Memory B cell (primary cell): ENCODE measurements at places on chromosomes 6 and 20.

DNA sequence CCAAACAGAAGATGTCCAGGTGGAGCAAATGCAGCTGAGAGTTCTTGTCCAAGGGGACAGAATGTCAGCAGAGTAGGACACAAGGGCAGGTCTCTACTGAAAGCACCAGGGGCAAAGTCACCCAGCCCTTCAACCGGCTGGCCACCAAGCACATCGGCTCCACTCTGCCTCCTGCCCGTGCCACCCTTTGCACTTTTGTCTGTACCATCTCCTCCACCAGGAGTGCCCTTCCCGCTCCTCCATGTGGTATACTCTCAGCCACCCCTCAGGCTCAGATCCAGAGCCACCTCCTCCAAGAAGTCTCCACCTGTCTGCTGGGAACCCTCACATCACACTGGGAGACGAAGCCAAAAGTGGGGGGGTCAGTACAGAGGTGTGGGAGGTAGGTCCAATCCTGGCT lies 4.1 kb upstream of the HSPA12B start:
- no peak for DNase-seq

- DNase-seq = no peak
These were observed 242.5 kb downstream of the TTLL2 start for GRCh38 chr6:167567142-167568033.

DNA sequence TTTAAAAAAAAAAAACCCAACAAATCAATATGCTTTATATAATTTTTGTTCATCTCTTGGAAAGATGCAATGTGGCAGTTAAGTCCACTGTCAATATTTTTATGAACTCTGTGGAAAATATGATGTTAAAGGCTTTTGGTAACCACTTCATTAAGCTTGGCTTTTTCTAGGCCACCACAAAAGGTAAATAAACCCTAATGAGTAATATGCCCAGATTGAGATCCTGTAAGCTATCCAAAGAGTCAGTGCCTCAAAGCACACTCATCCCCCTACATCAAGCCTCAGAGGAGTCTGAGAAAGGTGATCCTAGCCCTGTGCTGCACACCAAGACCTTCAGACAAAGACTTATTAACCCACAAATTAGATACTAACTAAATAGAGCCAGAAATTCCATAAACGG lies 121.1 kb downstream of the CDC5L start:
- no peak for DNase-seq

GRCh38 chr6:111470991-111471390 lies 12.0 kb downstream of the REV3L start:
- no peak for DNase-seq

- peak; percentile 29 for DNase-seq
These were observed 2.2 kb upstream of the CCDC167 start for GRCh38 chr6:37501632-37502491.

GRCh38 chr6:26222571-26222970 lies 135.3 kb downstream of the HFE start:
- no peak for DNase-seq

- no peak for DNase-seq
These were observed 192.2 kb upstream of the SYNDIG1 start for GRCh38 chr20:24277196-24277595.

DNA sequence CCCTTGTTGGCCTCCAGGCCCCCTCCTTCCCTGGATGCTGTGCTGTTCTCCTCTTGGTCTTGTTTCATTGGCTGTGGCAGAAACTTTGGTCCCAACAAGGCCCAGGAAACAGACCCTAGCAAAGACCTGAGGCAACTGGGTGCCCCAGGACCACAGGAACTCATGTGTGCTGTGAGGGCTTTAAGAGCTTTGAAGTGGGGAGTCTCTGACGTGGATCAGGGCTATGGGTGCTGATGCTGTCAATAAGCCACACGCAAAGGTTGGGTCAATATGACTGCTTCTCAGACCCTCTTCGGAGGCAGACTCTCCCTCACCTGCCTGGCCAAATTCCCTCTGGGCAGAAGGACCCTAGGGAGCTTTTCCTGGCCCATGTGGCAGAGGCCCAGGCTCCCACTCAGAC lies 91.5 kb upstream of the MLN start:
- DNase-seq = no peak

DNA sequence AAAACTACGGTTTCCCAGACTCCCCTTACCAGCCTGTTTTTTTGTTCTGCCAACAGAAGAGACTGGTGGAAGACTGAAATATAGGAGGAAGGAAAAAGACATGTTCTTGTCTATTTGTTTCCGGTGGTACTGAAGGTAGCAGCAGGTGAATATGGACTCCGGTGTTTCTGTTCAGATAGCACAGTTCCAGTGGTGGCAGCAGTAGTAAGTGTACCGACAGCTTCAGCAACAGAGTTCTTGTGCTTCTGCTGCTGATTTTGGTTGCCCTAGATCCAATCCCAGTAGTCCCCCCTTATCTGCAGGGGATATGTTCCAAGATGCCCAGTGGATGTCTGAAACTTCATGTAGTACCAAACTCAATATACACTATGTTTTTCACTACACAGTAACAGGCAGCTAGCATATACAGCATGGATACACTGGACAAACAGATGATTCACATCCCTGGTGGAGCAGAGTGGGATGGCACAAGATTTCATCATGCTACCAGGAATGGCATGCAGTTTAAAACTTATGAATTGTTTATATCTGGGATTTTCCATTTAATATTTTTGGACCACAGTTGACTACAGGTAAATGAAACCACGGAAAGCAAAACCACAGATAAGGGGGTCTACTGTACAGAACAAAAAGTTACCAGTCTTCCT lies 301.8 kb downstream of the BTBD9 start:
- no peak for DNase-seq

GRCh38 chr20:48207505-48207904 lies 422.2 kb upstream of the SULF2 start:
- DNase-seq = no peak

- no peak for DNase-seq
These were observed 235.4 kb downstream of the HDGFL1 start for GRCh38 chr6:22804620-22805261.

GRCh38 chr6:101434601-101435000 lies 41.1 kb downstream of the GRIK2 start:
- DNase-seq = no peak

DNA sequence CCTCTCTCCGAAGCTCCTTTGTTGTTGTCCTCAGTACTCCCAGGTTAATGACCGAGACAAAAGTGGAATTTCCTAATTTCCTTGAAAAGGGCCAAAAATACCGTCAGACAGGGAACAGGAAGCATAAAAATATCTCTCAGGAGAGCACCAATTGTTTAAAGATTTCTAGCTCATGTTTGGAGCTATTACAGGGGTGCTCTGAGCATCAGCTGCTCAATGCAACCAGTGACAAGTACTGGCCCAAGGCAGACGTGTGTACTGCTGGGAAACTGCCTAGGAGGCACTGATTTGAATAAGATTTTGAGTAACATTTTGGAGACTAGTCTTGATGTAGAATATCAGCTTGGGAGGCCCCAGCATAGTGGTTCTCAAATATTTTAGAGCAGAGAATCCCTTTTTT lies 17.3 kb downstream of the LAMA4 start:
- no peak for DNase-seq

GRCh38 chr6:49423817-49424216 lies 39.2 kb downstream of the MMUT start:
- no peak for DNase-seq

- no peak for DNase-seq
These were observed 6.5 kb downstream of the CD24 start for GRCh38 chr6:106967936-106968555.

- DNase-seq = no peak
These were observed 38.5 kb upstream of the TXLNB start for GRCh38 chr6:139330306-139330705.

DNA sequence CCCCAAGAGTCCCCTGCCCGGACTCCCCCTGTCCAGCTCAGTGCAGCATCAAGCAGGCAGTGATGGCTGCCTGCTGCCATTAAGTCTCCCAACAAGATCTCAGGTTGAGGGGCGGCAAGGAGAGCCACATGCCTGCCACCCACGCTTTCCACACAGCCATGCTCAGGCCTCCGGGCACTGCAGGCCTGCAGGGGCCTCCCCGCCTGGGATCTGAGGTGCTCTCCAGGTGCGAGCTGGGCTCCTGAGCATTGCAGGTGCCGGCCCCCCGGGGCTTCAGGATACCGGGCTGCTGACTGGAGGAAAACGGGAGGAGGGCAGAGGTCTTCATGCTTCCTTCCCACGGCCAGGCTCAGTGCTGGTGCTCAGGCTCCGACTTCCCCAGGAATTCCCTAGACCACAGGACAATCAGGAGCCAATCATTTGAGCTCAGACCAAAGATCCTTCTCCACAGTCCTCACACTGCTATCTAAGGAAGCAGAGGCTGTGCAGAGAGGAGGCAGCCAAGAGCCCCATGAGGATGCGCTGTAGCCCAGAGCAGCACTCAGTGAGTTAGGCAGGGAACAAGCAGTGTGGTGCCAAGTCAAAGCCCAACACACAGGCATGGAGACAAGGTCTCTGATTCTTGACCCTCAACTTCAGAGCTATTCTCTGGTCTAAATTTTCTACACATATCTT lies 52.7 kb downstream of the PYGB start:
- no peak for DNase-seq

DNA sequence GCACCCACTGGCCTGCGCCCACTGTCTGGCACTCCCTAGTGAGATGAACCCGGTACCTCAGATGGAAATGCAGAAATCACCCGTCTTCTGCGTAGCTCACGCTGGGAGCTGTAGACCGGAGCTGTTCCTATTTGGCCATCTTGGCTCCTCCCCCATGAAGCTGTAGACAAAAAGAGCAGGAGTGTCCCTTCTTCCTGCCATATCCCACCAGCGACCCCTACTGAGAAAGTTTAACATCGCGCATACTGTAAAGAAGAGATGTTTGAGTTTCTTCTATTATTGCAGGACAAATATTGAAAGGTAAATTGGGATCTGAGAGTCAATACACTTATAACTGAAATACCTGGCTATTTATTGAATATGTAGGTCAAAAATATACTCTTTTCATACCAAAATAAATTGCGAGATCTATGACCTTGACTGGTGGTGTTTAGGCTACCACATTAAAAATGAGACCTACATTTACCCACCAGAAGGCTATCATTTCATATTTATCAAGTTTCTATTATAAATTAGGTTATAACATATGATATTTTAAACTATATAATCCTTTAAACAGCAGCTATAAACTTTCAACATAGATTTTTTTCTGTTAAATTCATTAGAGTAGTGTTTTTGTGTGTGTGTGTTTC lies 586.3 kb downstream of the HTR1B start:
- DNase-seq = no peak

DNA sequence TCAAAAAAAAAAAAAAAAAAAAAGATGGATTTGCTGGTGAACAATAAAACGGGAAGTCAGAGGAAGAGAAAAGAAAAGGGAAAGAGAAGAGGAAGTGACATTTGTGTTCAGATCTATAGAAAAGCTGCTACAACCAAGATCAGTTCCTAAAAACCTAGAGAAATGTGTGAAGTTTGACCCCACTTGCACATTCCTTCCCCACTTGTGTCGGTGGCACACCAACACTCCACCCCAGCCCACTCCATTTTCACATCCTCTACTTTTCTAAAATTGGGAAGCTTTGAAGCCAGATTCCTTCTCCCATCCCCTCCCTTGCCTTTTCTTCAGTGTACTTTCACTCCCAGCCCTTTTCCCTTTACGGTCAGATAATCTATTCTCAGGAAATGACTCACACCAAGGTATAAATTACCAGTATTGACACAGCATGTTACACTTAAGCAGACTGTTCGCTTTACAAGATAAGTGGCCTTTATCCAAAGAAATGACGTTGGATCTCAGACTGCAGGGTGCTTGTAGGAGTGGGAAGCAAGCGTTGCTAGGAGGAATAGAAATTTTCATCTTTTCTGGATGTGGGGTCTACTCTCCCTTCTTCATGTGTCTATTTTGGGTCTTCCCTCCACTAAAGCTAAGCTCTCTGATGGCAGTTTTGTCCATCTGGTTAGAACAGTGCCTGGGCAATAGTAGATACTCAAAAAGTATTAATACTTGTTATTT lies 92.5 kb upstream of the ADGRF1 start:
- DNase-seq = no peak

DNA sequence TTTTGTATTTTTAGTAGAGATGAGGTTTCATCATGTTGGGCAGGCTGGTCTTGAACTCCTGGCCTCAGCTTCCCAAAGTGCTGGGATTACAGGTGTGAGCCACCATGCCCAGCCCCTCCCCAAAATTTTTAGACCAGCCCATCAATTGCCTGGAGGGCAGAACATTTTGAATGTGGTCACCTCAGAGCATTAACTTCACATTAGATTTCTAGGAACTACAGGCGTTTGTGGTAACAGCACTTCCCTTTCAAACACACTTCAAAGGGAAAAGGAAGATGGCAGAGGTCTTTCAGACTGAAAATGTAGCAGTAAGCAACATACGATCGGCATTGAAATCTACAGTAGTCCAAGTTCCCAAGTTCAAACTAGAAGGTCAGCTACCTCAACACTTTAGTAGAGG lies 12.3 kb upstream of the SLA2 start:
- DNase-seq = no peak

DNA sequence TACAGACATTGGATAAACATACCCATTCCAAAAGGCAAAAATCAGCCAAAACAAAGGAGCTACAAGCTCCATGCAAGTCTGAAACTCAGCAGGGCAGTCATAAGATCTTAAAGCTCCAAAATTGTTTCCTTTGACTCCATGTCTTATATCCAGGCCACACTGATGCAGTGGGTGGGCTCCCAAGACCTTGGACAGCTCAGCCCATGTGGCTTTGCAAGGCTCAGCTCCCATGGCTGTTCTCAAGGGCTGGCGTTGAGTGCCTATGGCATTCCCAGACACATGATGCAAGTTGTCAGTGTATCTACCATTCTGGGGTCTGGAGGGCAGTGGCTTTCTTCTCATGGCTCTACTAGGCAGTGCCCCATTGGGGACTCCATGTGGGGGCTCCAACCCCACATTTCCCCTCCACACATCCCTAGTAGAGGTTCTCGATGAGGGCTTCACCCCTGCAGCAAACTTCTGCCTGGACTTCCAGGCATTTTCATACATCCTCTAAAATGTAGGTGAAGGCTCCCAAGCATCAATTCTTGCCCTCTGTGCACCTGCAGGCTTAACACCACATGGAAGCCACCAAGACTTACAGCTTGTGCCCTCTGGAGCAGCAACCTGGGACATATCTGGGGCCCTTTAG lies 35.4 kb upstream of the SENP6 start:
- DNase-seq = no peak

- DNase-seq = no peak
These were observed 702.9 kb downstream of the TENT5A start for GRCh38 chr6:81049425-81050042.

DNA sequence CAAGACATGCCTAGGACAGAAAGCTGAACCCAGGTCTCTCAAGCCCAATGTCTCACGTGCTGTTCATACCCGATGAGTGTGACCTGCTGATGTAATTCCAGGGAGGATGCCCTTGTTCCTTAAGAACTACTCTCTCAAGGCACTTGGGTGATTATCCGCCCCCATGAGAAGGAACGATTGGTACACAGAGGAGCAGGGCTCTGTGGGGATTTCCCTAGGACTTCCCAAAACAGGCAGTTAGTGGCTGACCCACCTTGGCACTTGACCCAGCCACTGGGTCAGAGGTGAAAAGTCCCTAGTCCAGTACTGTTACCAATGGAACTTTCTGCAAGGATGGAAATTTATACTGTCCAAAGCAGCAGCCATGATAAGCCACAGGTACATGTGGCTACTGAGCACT lies 9.2 kb upstream of the BPIFB6 start:
- no peak for DNase-seq

GRCh38 chr6:83132121-83132520 lies 60.9 kb downstream of the PGM3 start:
- no peak for DNase-seq
